GM23248 (cell line): ENCODE measurements at places on chromosomes 5 and 9. TPM values are rescaled to one million over a fixed set of nuclear protein-coding genes. Genes with fewer than 3 reads are reported as not detected.

Gene LOX
- total RNA-seq = 418 and 440 TPM in 2 replicates

Gene OSTF1
- total RNA-seq = 34.9 and 42.4 TPM in 2 replicates

Gene CD72
- total RNA-seq = 3.9 TPM in 1 of 2 replicates, not detected in the other

Gene NPM1
- 683 and 757 TPM in 2 replicates for total RNA-seq

Gene PCA3
- not detected in 2 replicates for total RNA-seq

Gene FOXD4L4
- total RNA-seq = not detected in 2 replicates

Gene ODF2
- 29.5 and 37.9 TPM in 2 replicates for total RNA-seq

Gene MLLT3
- total RNA-seq = 11.9 and 12.1 TPM in 2 replicates

Gene WNT8A
- total RNA-seq = not detected in 2 replicates

Gene SLC36A2
- total RNA-seq = not detected in 2 replicates

Gene ENTREP1
- total RNA-seq = 0.25 TPM in 1 of 2 replicates, not detected in the other

Gene ANKRD31
- not detected in 2 replicates for total RNA-seq

- DNase-seq = no peak
Observed at GRCh38 chr5:138252944-138253343, 21.5 kb downstream of the GFRA3 start.

GRCh38 chr5:29197631-29198454 is 1995.6 kb upstream of the CDH6 start:
- no peak for DNase-seq

- no peak for DNase-seq
Observed at GRCh38 chr5:142046191-142046590, 33.4 kb upstream of the GNPDA1 start.

DNA sequence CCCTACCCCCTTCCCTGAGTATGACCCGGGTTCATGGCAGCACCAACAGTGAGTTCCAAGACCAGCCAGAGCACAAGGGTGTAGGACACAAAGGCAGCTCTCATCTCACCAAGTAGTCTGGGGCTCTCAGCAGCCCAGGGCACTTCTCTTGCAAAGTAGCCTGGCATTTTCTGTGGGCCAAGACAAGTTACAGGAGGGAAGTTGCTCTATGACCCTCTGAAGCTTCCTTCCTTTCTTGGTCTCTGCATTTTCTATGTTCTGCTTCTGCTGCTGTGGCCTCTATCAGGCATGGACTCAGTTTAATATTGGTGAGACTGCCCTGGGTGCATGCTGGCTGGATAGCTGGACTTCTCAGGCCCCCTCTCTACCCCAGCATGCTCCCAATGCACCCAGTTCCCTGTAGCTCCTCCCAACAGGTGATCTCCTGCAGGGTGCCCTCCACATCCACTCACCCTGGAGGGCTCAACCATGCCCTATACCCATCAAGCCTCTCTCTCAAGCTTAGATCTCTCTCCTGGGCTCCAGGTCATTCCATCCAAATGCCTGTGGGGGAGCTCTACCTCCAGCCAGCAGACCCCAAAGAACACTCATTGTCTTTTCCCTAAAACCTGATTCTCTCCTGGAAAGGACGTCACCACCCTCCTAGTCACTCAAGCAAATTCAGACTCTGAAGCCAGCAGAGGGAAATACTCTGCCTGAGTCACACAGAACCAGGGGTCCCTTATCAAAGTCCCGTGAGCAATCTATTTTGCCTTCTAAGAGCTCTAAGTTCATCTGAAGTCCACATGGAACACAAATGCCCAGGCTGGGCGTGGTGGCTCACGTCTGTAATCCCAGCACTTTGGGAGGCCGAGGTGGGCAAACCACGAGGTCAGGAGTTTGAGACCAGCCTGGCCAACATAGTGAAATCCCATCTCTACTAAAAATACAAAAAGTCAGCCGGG is 13.8 kb downstream of the TBC1D2 start:
- DNase-seq = no peak

DNA sequence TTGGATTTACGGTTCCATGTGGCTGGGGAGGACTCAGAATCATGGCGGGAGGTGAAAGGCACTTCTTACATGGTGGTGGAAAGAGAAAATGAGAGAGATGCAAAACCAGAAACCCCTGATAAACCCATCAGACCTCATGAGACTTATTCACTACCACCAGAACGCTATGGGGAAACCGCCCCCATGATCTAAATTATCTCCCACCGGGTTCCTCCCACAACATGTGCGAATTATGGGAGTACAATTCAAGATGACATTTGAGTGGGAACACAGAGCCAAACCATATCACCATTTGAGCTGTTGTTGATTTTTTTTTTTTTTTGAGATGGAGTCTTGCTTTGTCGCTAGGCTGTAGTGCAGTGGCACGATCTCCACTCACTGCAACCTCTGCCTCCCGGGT is 16.5 kb downstream of the DAB2IP start:
- no peak for DNase-seq

DNA sequence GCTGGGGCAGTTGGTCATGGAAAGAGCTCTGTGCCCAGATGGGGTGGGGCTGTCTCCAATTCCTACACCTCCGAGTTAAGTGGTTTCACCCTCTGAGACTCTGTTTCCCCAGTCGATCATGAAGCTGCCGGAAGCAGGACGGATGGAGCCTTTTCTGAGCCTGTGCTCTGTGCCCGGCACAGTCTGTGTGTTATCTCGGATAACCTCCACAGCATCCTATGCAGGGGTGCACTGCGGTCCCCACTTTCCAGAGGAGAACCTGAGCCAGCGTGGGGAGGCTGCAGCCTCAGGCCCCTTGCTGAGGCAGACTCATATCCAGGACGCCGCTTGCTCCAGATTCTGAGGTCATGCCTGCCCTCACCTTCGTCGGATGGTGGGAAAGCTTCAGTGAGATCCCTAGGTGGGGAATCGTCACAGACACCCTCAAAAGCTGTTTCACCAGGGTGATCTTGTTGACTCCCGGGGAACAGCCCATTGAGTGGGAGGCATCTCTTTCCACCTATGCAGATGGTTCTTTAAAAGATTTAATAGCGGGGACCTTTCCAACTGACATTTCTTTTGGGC is 6.9 kb upstream of the COL5A1 start:
- no peak for DNase-seq

GRCh38 chr5:160159991-160160792 is 40.9 kb upstream of the PWWP2A start:
- DNase-seq = no peak

- DNase-seq = peak; percentile 86
Observed at GRCh38 chr9:121285835-121286687, 18.1 kb downstream of the GSN start.

DNA sequence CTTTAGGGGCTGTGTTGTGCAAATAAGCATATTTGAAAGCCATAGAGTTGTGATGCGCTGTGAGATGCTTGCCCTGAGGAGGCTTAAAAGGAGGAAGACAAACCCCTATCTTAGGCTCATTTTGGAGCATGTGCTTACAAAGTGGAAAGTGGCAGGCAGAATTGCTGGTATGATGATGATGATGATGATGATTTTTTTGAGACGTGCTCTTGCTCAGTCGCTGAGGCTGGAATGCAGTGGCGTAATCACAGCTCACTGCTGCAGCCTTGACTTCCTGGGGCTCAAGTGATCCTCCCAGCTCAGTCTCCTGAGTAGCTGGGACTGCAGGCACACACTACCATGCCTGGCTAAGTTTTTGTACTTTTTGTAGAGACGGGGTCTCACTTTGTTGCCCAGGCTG is 1.7 kb downstream of the CNOT8 start:
- DNase-seq = peak; percentile 79

DNA sequence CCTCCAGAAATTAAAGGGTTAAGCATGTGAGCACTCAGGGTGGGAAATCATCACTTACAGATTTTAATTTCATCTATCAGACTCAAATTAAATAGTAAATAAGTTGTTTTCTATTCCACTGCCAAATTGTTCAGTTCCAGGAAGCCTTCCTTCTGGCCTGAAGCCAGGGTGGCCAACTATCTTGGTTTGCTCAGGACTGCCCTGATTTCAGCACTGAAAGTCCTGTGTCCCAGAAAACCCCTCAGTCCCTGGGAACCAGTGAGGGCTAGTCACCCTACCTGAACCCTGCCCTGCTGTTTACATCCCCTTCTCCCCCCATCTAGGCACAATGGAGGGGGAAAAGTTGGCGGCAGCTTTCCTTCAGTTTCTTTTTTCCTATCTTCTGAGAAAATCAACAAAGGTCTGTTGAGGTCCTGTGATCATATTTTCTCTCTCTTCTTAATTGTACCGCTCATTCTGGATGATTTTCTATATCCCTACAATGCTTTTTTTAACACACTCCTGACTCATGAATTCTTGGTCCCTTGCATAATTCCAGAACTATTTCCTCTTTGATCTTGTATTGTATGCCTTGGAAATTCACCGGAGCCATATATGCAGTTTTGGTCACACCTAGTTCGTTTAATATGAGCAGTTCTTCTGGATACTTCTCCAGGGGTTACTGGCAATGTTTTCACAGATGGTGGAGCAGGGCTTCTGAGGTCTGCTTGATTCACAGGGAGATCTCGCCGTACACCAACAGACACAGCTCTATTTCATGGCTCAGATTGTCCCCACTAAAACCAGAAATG is 103.8 kb downstream of the MAP1B start:
- peak; percentile 87 for DNase-seq

- DNase-seq = no peak
Observed at GRCh38 chr9:126173929-126174328, 152.7 kb upstream of the MVB12B start.

- no peak for DNase-seq
Observed at GRCh38 chr9:19759066-19759465, 29.8 kb downstream of the SLC24A2 start.

DNA sequence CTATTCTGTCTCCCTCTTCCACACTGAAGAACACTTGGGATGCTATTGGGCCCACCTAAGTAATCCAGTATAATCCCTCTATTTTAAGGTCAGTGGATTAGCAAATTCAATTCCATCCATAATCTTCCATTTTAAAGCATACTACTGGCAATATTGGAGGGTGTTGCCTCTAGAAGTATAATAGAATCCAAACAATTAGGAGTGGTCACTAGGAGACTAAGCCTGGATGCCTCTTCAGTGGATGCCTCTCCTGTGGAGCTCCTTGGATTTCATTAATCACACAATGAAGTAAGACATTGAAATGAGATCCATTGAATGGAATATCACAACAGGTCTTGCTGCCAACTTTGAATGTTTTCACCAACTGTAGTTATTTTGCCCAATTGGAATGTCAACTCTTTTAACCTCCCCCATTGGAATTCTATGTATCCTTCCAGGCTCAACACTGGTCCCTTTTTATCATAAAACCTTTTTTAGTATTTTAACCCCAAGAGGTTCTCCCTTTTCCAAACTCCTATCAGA is 311.6 kb downstream of the PLK2 start:
- DNase-seq = no peak

DNA sequence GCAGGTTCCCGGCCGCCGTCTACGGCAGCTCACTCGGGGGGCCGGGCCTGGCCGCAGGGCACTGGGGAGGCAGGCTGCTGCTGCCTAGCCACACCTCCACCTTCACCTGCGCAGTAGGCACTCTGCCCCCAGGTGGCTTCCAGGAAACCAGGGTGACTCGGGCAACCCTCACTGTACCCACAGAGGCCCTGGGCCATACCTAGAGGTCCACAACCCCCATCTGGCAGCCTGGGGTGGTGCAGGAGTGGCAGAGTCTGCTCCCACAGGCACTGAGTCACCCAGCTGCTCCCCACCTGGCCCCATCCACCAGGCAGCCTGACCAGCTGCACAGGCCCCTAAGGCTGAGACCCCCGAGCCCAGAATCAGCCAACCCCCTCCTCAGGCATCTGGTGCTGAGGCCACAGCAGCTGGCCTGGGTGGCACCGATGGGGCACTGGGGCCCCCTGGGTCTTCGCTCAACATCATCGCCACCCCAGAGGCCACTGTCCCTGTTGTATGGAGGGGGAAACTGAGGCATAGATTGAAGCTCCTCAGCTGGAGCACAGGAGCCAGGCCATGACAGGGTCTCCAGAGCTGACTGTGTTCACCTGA is 70.2 kb downstream of the KCNT1 start:
- DNase-seq = no peak

- peak; percentile 3 for DNase-seq
Observed at GRCh38 chr5:2801577-2802525, 50.4 kb upstream of the IRX2 start.

DNA sequence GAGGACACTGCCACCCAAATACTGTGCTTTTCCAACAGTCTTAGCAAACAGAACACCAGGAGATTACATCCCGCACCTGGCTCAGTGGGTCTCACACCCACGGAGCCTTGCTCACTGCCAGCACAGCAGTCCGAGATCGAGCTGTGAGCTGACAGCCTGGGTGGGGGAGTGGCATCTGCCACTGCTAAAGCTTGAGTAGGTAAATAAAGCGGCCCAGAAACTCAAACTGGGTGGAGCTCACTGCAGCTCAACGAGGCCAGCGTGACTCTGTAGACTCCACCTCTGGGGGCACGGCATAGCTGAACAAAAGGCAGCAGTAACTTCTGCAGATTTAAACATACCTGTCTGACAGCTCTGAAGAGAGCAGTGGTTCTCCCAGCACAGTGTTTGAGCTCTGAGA is 28.8 kb downstream of the EPB41L4A start:
- no peak for DNase-seq

DNA sequence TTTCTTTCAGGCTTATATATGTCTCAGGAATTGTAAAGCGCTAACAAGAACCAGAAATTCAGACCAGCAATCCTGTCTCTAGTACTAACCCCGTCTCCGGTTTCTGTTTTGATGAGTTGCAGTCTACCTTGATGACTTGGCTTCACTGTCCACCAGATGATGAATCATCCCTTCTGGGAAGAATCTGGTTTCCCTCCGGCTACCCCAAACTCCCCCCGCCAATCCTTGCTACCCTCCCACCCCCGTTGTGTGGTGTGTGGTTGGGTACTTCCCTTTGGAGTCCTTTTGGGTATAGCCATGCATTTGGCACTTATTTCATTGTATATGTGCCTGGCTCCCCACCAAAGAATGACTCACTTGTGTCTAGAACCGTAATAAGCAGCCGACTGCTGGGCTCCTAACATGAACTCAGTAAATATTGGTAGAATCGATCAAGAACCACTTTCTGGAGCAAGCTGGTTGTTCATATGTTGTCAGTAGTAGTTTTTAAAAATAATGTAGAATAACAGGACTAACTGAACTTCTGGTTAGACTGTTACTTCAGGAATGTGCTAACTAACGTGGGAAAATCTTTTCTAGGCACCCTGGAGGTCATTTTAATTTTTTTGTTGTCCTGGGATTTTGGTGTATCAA is 8.3 kb upstream of the TGFBI start:
- peak; percentile 96 for DNase-seq

DNA sequence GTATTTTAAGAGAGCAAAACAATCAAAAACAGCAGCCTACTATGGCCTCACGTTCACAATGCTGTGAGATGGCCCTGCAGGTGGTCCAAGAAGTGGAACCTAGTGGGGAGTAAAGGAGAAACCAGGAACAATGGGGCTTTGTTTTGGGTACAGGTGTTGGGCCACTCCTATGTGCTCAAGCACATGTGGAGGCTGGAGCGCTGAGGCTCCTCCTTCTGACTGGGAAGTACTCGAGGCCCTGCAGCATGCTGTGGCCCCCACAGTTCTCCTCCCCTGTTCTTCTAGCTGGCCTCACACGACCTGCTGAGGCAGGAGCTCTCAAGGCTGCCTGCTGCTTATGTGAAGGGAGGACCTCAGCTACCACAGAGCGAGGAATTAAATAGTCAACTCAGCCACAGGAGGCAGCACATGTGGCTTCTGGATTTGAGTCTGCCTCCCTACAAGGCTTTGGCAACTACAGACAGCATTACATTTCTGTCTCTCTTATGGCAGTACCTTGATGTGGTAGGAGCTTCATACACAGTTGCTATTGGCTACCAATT is 482.3 kb downstream of the SPOCK1 start:
- no peak for DNase-seq

GRCh38 chr5:135208903-135209721 is 175.1 kb upstream of the PITX1 start:
- DNase-seq = peak; percentile 95

- DNase-seq = no peak
Observed at GRCh38 chr5:92841604-92842155, 739.3 kb downstream of the NR2F1-AS1 start.
